T follicular helper cell (primary cell): ENCODE measurements at places on chromosomes 16 and 17.
A peak's percentile ranks its signal among the peaks of the same experiment; 100 is the strongest.

DNA sequence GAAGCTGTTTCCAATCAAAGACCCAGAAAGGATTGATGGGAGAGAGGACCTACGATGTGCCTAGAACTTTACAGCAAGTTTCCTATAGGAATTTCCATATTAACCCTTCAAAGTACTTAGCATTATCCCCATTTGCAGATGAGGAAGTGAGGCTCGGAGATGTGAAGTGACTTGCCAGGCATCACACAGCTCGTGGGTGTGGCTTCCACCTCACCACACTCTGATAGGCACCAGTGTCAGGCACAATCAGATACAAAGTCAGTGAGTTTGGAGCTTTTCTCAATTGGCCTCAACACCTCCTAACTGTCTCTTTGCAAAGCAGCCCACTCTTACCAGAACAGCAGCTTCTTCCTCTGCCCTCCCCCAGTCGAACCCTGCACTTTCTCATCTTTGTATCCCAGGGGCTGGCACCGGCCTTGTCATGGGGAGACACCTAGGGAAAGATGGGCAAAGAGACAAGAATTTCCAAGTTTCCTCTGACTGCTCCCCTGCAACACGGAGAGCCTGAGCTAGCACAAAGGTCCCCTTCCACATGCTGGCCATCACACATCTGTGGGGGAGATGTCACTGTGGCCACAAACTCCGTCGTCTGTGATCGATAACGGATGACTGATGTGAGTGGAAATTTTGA lies 37.4 kb upstream of the CCL1 start:
- DNase-seq, result no peak

- no peak for DNase-seq
These were observed 10.1 kb upstream of the STAC2 start for GRCh38 chr17:39235555-39236449.

- no peak for DNase-seq
These were observed 466 bp downstream of the WDR90 start for GRCh38 chr16:649631-650030.

- DNase-seq, result no peak
These were observed 26.2 kb upstream of the ADORA2B start for GRCh38 chr17:15918661-15919259.

GRCh38 chr16:57341441-57342303 lies 16.9 kb upstream of the CCL22 start:
- no peak for DNase-seq

GRCh38 chr16:53814801-53815200 lies 110.8 kb downstream of the FTO start:
- DNase-seq, result no peak

- DNase-seq, result no peak
These were observed 422.8 kb downstream of the RBFOX1 start for GRCh38 chr16:7755347-7755882.

DNA sequence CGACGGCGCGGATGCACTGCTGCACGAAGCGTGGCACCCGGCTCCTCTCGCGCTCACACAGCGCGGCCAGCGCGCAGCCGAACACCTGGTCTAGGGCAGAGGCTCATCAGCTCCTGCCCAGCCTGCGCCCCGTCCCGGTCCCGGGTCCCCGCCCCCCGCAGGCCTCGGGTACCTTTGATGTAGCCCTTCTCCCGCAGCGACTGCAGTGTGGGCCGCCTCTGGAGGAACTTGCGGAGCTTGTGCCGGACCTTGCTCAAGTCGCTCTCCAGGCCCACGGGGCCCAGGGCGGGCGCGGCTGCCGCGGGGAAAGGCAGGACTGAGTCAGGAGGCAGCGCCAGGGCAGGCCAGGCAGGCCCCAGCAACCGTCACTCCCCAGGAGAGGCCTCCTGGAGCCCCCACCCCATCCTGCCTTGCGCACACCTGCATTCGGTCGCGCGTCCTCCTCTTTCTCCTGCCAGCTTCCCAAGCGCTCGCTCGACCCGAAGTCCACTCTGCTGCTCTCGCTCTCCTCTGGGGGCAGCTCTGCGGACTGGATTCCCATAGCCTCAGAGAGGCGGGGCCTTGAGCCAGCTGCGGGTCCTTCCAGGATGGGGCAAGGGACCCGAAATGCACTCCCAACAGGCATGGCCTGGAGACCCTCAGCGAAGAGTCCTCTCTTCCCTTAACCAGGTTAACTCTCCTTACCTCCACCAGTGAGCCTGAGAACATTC lies 36.0 kb downstream of the ARHGAP27 start:
- no peak for DNase-seq

DNA sequence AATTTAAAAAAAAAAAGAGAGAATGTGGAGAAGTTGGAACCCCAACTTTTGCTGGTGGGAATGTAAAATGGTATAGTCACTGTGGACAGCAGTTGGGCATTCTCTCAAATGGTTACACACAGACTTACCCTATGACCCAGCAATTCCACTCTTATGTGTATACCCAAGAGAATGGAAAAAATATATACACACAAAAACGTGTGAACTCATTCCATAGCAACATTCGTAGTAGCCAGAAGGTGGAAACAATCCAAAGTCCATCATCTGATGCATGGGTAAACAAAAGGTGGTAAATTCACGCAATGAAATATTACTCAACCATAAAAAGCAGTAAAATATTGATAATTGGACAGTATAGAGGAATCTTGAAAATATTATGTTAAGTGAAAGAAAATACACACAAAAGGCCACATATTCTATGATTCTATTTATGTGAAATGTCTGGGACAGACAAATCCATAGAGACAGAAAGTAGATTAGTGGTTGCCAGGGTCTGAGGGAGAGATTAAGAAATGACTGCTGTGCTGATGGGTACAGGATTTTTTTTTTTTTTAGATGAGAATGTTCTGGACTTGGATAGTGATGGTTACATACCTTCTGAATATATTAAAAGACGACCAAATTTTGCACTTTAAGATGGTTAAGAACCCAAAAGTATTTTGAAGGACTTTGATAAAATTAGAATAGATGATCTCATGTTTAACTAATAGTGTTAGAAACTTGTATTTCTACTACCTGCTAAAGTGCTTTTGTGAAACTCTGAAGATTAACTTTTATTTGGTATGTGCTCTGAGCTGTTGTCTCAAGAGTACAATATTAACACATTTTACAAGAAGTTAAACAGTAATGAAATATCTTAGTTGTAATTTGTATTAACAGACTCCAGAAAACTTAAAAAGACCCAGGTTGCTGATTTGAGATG lies 60.9 kb downstream of the MRTFB start:
- no peak for DNase-seq

DNA sequence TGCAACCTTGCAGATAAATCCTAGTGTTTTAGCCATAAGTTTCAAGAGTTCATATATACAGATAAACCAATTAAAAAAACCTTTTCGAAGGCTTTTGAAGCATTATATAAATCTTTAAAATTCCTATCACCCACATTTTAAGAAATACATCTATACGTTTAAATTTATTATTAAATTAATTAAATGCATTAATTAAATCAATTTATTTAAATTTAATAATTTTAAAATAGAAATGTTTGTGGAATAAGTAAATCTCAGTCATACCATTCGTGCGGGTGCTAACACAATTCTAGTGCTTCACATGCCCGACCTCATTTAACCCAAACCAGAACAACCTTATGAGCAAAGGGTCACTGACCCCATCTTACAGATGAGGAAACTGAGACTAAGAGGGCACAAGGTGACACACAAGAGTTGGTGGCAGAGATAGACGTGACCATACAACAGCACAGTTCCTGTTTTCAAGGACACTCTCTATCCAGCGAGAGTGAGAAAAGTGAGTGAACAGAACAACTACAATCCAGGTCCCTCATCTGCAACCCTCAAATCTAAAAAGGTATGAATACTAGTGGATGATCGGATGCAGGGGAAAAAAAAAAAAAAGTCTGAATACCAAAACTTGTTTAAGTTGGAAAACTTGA lies 1.4 kb downstream of the NSMCE1 start:
- no peak for DNase-seq

DNA sequence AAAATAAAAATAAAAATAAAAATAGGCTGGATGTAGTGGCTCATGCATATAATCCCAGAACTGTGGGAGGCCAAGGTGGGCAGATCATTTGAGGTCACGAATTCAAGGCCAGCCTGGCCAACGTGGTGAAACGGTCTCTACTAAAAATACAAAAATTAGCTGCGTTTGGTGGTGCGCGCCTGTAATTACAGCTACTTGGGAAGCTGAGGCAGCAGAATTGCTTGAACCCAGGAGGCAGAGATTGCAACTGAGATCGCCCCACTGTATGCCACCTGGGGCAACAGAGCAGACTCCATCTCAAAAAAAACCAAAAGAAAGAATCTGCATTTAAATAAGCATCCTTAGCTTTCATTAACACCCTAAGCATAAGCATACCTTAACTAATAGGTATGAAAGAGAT lies 33.8 kb downstream of the YWHAE start:
- no peak for DNase-seq

GRCh38 chr17:76810956-76811355 lies 57.2 kb upstream of the MGAT5B start:
- no peak for DNase-seq

DNA sequence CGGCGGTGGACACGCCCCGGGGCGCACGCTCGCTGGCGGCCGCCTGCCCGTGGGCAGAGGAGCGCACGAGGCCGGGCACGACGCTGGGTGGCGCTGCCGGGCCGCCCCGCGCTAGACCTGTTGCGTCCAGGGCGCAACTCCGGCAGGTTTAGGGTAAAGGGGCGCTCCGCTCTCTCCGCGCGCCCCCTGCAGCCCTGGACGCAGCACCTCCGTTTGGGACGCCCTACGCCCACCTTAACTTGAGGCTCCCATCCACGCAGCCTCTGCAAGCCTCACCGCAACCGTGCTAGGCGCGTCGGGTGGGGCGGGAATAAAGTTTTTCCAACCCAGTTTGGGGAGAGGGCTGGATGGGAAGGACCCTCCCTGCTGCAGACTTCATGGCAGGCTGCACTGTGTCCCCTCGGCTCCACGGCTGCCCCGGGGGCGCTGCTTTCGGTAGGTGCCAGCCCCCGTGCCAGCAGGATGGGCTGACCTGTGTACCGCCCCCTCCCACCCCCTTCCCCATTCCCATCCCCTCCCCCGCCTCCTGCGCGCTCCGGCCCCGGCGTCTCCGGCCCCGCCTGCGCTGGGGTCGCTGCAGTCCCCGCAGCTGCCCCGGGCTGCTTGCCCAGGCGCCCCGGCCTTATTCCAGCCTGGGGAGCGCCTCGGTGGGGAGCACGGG lies at the start of gene SYT17:
TSS of gene SYT17 (plus strand) at position 531 of the 661 bp plus-strand sequence. CDS start 407 bp downstream, outside the sequence.
- no peak for DNase-seq

GRCh38 chr16:468068-468821 lies 42.8 kb downstream of the RAB11FIP3 start:
- no peak for DNase-seq

DNA sequence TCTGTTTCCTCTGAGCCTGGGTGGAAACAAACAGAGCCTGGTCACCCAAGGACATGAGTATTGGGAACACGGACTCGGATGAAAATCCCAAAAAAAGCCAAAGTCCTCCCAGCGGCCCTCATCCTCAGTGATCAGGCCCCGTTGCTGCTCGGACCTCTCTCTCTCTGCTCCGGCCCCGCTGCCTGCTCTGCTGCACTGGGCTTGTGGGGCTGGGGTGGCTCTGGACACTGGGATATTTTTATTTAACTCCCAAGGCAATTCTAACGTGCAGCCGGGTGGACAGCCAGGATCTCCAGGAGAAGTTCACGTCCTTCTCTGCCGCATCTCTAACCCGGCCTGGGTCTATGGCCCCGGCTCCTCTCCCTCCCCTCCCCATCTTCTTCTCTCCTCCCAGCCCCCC lies 280.9 kb upstream of the TNRC6C start:
- no peak for DNase-seq

DNA sequence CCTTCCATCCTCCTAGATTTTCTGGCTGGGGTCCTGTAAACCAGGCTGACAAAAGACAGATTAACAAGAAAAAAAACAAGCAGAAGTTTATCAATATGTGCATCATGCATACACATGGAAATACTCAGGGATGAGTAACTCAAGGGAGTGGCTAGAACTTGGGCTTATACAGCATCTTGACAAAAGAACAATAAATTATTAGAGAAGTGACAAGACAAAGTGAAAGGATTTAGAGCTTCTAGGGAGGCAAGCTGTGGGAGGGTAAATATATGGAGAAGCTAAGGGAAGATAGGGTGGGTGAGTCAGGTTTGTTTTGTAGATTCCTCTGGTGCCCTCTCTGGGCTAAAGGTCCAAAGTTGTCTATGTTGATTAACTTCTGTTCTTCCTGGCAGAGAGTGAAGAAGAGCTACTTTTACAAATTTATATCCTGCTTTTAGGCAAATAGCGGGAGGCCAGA lies 48.0 kb upstream of the NDRG4 start:
- no peak for DNase-seq

DNA sequence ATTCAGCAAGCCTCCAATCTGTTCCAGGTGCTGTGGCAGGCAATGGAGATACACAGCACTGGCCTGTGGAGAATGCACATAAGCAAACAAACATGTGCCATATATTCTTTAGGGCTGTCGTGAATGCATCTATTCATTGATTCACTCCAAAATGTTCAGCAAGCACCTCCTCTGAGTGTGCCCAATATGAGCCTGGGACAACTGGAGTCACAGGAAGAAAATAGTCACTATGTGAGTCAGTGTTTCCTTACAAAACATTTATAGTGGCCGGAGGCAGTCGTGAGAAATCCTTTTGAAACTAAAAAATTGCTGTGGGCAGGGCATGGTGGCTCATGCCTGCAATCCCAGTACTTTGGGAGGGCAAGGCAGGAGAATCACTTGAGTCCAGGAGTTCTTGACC lies 310.1 kb downstream of the CA10 start:
- DNase-seq, result no peak

GRCh38 chr17:29283496-29283895 lies 10.5 kb downstream of the NUFIP2 start:
- DNase-seq, result no peak

GRCh38 chr16:3971261-3971660 lies 90.7 kb upstream of the CREBBP start:
- no peak for DNase-seq

- DNase-seq, result peak; percentile 41
These were observed 526 bp downstream of the CBFB start for GRCh38 chr16:67029254-67030096.

GRCh38 chr16:88310796-88311605 lies 71.8 kb upstream of the ZNF469 start:
- DNase-seq, result no peak

- no peak for DNase-seq
These were observed 225.9 kb upstream of the PMFBP1 start for GRCh38 chr16:72397876-72398275.

- DNase-seq, result no peak
These were observed 71.3 kb downstream of the FTO start for GRCh38 chr16:53775106-53775820.

- DNase-seq, result no peak
These were observed 28.0 kb upstream of the LITAF start for GRCh38 chr16:11614587-11615175.

- no peak for DNase-seq
These were observed 2.2 kb downstream of the HID1 start for GRCh38 chr17:74970395-74970794.

- no peak for DNase-seq
These were observed 57.9 kb downstream of the PHKB start for GRCh38 chr16:47519037-47519436.

GRCh38 chr17:60583008-60583407 lies 17.0 kb upstream of the PPM1D start:
- DNase-seq, result no peak

GRCh38 chr16:10405386-10405939 lies 19.6 kb downstream of the ATF7IP2 start:
- DNase-seq, result no peak

GRCh38 chr16:66369055-66369592 lies 2.6 kb downstream of the CDH5 start:
- no peak for DNase-seq
